ENCODE measurements at places on chromosomes 6 and 20.
A peak's percentile ranks its signal among the peaks of the same experiment; 100 is the strongest.

GRCh38 chr20:43583982-43584432 is 6.7 kb upstream of the IFT52 start:
- no peak for DNase-seq

DNA sequence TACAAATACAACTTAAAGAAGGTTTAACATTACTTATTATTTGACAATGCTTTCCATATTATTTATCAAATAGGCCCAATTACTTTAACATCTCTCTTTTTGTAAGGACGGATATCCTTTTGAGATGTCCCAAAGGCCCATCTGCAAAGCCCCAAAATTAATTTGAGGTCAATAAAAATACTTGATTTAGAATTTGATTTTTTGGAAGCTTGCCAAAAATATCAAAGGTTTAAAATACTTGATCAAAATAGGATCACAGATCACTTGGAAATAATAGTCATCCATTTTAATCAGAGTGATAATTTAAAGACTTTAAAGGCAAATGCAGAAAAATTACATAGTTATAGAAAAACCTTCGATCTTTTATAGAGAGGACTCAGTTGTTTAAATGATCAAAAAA is 8.1 kb downstream of the C6orf58 start:
- DNase-seq: no peak

DNA sequence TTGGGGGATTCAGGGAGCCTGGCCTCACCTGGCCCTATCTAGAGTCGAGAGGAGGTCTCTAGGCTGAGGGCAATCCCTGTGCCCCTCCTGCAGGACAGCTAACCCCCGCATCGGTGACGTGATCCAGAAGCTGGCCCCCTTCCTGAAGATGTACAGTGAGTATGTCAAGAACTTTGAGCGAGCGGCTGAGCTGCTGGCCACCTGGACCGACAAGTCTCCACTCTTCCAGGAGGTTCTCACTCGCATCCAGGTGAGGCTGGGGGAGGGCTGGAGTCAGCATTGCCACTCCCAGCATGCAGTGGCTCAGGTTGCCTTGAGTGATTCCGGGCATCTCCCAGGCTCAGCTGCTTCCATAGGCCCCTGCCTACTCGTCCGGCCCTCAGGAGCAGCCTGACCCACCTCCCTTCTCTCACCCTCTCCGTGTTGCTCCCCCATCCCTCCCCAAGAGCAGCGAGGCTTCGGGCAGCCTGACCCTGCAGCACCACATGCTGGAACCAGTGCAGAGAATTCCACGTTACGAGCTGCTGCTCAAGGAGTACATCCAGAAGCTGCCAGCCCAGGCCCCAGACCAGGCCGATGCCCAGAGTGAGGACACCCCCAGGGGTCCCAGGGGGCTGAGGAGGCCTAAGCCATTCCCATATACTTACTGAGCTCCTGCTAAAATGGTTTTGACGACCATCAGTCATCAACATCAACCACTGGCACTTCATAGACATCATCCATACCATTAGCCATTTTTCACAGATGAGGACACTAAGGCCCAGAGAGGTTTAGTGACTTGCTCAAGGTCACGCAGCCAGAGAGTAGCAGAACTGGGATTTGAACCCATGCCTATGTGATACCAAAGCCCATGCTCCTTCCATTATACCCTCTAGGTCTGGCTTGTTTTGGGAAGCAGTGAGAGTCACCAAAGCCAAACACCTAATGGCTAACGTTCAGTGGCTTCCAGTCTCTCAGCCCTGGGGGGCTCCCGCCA is 8.3 kb downstream of the FGD2 start:
- no peak for DNase-seq

DNA sequence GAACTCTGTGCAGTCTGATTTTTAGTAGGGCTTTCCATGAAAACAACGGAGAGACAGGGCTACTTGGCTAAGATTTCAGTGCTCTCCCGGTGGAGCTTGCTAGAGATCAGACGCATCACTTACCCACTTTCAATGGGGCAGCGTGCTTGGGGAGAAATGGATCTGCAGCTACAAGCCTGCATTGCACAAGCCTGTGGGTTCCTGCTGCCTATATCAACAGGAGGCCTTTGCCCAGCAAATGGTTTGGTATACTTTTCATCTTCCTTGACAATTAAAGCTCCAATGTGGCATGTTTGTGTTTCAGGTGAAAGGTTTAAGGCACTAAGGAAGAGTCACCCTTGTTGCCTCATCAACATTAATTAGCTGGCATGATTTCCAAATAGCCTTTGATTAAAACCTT is 136.0 kb upstream of the FOXQ1 start:
- DNase-seq: no peak

- peak; percentile 82 for DNase-seq
Measured at GRCh38 chr6:41683523-41684310, 45.4 kb downstream of the MDFI start.

- no peak for DNase-seq
Measured at GRCh38 chr20:58719971-58720371, 27.4 kb downstream of the NPEPL1 start.

GRCh38 chr6:108698593-108699289 is 138.0 kb downstream of the FOXO3 start:
- no peak for DNase-seq

GRCh38 chr6:47792216-47792733 is 10.4 kb downstream of the OPN5 start:
- DNase-seq: no peak

DNA sequence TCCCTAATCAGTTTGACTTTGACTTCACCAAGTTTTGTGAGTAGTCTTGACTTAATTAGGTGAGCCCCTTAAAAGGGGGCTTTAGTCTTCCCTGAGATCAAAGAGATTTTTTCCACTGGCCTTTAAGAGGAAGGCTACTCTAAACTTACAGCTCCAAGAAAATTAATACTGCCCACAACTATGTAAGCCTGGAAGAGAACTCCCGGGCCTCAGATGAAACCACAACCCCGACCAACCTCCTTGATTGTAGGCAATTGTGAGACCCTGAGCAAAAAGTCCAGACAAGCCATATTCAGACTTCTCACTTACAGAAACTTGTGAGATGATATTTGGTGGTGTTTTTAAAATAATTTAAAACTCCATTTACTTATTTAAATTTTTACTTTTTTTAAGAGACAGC is 18.1 kb downstream of the SNX3 start:
- DNase-seq: no peak

DNA sequence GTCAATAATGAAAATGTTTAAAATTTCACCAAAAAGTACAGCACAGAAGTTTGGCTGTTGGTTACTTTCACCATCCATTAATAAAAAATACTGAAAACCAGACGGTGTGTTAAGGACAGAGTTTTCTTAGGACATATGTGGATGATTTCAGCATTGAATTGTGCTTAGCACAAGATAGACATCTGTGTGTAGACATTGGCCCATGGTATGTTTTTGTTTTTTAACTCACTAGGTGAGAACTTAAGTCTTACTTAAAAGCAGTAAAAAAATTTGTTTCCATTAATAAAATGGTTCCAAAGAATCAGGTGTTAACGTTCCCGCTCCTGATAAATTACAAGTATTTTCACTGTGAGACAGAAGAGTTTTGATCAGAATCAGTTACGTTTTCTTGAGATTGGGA is 4.2 kb downstream of the TBPL1 start:
- DNase-seq: no peak

GRCh38 chr20:17012546-17013226 is 214.2 kb upstream of the PCSK2 start:
- DNase-seq: no peak

DNA sequence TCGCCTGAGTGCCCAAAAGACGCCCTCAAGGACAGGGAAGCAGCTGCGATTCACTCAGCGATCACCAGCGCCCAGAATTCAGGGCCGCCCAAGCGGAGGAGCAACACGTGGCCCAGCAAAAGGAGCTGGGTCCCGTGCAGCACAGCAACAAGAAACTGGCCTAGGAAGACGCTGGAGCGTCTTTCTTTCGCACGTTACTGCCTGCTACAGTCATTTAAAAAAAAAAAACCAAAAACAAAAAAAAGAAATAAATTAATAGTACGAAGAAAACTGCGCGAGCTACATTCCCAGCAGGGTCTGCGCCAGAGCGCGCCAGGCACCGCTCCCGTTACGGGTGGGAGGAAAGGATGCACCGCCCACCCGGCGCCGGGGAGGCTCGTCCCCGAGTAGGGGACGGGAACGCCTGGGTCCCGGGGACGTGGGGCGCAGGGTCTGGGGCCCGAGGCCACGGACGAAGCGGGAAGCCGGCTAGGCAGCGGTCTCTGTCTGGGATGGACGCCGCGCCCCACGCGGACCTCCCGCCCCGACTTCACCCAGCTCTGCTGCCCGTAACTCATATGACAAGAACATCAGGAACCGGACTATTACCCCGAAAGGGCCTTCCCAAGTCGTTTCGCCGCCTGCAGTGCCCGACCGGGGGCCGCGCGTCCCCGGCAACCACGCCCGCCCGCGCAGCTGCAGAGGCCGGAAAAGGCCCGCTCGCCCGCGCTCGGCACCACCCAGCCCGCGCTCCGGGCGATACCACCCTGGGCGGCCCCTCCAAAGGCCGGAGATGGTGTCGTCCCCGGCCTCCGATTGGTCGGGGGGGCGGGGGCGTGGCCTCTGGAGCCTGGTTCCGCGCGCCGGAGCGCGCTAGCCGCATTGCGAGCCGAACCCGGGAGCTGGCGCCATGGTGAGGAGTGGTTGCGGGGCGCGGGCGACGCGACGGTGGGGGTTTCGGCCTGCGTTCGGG is at the start of gene NOP56:
Gene NOP56, plus strand, starts transcription at position 861 of the 952 bp plus-strand sequence. Its CDS starts 29 bp downstream, at position 890.
- peak; percentile 93 for DNase-seq

- no peak for DNase-seq
Measured at GRCh38 chr6:74891349-74891831, 314.5 kb downstream of the COL12A1 start.

DNA sequence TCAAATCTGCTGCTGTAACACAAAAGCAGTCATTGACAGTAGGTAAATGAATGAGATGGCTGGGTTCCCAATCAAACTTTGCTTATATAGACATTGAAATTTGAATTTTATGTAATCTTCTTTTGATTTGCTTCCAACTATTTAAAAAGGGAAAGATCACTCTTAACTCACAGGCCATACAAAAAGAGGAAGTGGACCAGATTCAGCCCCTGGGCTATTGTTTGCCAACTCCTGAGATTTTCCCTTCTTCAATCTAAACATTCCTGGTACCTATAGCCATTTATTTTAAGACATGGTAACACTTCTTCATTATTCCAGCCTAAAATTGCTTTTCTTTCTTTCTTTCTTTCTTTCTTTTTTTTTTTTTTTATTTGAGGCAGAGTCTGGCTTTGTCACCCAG is 260.6 kb downstream of the TFAP2A start:
- DNase-seq: no peak

GRCh38 chr20:23164176-23164601 is 78.1 kb upstream of the CD93 start:
- no peak for DNase-seq

DNA sequence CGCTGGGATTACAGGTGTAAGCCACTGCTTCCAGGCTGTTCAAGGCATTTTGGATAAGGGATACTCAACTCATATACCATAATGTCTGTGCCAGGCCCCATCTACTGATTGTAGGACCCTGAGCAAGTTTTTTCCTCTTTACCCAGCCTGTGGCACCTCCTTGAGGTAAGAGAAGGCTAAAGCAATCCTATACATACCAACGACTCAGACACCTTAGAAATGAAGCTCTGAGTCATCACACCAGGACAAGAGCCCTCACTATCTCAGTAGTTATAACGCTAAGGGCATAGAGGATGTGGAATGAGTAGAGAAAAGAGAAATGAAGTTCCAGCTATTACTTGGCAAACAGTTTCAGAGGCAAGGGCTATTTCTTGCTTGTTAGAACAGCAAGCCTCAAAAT is 16.9 kb downstream of the NDRG3 start:
- DNase-seq: peak; percentile 13

DNA sequence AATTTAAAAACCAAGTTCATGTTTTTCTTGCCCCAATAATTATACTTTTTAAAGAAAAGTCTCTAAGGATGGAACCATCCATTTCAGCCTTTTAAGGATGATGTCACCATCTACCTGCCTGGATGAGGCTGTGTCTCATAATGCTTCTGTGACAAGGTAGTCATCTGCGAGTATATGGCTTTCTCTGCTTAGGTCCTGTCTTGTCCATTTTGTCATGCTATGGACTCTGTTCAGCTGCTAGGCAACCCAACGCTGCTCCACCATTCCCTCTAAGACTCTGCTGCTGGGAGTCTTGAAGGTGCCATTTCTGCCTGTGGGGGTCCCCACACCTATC is 459.8 kb upstream of the RUNX2 start:
- DNase-seq: no peak

DNA sequence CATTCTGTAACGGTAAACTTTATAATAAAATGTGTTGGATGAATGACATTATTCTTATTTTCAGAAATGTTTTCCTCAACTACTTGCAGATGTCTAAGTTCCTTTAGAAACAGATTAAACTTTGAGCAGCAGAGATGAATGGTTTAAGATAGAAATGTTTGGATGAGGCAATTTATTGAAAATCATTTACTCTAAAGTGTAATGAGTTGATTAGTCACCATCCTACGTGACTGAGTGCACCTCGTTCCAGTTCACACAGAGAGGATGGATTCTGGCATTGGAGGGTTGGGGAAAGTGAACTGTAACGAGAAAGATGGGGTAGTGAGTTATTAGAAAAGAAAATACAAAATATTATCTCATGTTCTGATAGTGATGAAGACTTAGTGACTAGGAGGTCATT is 28.7 kb downstream of the SMPDL3A start:
- DNase-seq: no peak

DNA sequence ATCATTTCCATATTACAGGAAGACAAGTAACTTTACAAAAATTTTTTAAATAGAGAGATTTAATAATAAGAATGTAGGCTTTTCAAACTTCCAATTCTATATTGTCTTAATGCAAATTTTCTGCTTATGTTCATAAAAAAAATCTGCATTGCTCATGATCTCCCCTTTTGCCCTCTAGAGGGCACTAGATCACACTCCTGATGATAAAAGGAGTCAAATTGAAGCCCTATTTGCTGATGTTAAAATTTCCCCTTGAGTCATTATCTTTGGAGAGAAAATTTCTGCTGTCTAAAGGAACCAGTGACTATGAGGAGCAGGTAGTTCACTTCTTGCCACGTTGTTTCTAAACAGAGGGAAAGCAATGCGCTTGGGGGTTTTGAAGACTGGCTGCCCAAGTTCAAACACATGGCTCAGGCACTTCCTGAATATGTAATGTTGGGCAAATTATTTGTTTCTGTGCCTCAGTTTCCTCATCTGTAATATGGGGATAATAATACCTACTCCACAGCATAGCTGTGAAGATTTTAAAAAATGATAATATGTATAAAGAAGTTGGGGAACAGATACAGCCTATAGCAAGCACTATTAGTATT is 874.2 kb downstream of the TFAP2A start:
- DNase-seq: no peak

GRCh38 chr6:135673501-135674309 is 176.2 kb upstream of the AHI1 start:
- DNase-seq: peak; percentile 13

DNA sequence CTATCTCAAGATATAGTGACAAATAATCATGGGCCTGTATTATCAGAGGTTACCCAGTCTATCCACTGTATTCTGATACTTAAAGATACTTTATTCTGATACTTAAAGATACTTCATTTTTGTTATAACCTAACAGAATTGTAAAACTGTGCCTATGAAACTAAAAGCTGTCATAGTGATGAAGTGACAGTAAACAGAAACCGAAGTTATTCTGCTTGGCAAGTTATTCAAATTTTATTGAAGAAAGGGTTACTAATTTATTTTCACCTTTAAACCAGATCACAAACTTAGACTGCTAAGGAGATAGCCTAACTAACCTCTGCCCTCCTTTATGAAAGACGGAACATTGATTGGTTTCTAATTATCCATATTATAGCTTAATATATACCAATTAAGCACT is 604.6 kb upstream of the IMPG1 start:
- no peak for DNase-seq
